ENCODE measurements at places on chromosomes 3 and 15.

GRCh38 chr3:123833398-123833785, 50.7 kb downstream of the MYLK start:
- DNase-seq = no peak

DNA sequence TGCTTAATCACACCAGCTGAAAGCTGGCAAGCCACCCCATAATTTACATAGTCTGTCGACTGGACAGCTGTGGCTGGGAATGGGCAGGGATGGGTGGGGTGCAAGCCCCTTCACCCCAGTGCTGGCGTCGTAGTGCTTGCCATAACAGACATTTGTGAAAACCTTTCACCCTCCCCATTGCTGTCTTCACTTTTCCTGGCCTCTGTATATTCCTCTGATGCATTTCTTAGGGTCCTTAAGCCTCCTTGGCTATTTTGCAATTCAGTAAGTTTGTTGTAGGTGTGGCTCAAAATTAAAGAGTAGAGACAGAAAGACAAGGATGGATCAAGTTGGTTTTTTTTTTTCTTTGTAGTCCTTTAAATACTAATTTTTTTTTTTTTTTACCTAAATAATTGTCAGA, 383.3 kb upstream of the MCTP2 start:
- no peak for DNase-seq

DNA sequence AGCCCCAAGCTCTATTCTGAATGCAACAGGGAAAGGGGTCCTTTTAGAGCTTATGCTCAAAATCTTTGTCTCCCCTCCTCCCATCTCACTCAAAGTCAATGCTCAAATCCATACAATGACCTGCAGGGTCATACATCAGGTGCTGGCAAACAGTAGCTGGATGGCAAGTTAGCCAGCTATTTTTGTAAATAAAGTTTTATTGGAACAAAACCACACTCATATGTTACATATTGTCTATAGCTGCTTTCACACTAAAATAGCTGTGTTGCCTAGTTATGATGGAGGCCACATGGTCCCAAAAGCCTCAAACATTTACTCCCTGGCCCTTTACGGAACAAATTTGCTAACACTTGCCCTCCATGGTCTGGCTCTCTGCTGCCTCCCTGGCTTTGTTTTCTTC, 1.8 kb upstream of the FAN1 start:
- DNase-seq = no peak

GRCh38 chr15:88083811-88084760, 172.5 kb downstream of the NTRK3 start:
- no peak for DNase-seq

DNA sequence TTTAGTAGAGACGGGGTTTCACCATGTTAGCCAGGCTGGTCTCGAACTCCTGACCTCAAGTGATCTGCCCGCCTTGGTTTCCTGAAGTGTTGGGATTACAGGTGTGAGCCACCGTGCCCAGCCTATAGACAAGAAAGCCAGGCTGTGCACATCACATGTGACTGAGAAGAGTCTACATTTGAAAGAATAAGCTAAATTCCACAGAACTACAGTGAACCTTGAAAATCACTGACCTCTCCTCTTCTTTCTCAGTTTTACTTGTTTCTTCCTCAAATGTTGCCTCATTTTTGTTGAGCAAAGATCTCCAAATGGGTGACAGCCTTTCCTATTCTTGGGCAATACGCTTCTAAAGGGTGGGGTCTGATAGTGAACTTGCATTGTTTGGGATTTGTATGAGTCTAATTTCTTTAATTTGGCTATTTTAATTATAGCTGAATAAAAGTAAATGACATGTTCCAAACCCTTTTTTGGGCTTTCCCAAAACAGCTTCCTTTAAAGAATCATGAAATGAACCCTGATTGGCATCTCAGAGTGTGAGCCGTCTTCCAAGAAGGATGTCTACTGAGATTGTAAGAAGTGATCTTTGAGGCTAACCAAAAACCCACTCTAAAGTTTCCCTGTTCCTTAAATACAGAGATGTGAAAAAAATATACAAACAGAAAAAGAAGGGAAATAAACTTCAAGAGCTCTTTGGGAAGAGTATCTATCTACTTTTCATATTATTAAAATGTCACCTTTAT, 21.6 kb upstream of the SPTBN5 start:
- no peak for DNase-seq

DNA sequence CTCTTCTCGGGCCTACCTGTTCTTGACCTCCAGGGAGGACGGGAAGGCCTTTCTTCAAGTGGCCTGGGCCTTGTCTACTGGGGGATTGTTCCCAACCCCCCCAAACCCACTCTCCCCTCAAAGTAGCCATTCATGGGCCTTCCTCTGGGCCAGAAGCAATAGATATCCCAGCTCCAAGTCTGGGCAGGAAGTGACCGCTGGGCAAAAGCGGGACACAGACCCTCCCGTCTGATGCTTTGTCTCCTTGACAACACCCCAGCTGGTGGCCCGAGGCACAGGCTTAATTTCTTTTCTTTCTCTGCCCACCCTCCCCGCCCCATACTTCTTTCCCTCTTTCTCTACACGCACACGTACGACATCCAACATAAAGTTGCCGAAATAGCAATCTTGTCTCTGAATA, 41.4 kb upstream of the FEZF2 start:
- no peak for DNase-seq

DNA sequence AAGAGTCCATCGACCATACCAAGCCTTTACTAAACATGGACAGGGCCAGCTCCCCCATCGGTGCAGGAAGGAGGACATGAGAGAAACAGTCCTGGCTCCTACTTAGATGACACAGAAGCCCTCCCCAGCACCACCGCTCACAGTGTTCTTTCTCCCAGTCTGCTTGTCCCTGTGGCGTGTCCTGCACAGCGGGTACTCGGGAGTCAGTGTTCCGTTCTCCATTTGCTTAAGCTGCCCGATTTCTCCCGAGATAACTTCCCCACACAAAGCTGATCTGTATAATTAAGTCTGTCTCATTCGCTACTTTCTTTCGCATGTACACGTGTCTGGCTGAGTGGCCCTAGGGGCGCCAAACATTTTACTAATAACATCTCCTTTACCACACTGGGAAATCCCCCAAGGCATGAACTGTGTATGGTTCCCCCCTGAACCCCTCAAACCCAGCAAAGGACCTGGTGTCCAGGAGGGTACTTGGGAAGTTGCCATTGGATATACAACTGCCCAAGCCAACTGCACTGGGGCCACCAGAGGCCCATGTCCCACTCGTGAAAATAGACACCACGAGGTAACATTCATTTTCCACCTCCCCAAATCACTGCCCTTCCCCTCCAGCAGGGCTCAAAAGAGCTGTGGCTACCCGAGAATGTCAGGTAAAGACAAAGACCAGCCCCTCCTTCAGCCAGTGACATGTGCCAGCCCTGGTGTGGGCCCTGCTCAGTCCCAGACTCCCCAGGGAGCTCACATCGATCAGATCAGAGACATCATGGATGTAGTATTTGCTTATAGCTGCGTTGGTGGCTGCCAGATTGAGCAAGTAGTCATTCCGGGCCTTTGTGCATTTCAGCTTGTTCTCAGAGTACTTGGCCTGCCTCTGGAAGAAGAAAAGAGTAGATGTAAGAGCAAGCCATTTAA, 96.5 kb upstream of the RAD18 start:
- no peak for DNase-seq

- DNase-seq = no peak
Observed at GRCh38 chr15:47715856-47716445, 1.4 kb upstream of the SEMA6D start.

DNA sequence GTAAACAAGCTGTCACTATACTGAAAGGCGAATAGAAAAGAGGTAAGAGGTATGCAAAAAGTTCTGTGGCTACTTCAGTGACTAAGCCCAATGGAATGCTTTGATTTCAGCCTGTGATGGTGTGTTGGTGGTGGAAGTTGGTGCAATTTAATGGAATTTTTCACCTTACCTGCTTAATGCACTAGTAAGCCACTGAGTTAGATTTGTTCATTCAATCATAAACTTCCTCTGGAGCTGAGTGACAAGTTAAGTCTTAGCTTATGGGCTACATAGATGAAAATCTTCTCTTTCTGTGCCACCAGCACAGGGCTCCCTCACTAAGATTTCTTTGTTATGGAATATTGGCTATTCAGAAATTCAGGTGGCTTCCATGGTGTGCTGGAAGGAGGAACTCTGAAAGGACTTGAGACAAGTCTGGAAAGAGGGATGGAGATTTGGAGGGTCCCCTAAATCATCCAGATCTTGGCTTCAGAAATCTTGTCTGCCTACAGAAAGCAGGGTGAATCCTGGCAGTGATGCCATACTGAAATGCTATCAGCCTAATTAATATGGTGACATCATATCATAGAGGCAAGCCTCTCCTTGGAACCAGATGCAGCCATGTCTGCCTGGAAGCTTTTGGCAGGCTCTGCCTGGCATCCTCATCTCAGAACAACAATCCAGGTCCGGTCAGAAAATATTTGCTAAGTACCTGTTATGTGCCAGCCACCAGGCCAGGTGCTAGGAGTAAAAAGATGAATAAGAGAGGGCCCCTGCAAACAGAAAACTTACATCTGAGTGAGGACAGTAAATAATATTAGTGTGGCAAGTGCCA, 8.1 kb upstream of the GAP43 start:
- DNase-seq = no peak

GRCh38 chr3:119368298-119368697, 74.1 kb downstream of the ARHGAP31 start:
- no peak for DNase-seq

GRCh38 chr15:22808761-22809280, 22.4 kb downstream of the NIPA1 start:
- no peak for DNase-seq

DNA sequence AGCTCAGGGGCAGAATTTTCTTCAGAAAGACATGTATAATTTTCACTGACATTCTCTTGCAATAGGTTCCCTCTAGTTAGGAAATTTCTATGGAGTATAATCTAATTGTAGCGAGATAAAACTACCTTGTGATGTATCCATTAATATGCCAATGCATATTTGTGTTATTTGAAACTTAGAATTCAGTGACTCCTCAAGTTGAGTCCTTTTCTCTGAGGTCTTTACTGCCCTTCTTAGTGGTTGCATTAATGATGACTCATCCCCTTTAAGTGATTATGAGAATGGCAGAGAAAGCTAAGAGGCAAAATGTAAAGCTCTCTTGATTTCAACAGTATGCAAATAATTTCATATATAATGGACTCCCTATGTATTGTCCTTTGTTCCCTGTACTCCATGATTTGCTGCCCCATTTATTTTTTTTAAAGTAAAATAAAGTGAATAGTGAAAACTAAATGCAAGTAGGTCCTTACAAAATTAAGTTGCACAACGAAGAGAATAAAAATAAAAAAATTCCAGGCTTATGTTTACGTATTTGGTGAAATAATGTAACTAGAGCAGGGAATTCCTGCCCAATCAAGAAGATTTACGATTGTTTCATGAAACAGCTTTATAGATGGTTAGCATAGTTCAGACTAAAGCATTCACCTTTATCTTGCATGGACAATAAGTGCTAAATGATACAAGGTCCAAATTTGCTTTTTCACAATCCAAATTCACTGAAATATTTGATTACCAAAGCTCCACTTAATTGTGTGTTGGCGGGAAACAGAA, 78.1 kb downstream of the ZPLD1 start:
- no peak for DNase-seq

DNA sequence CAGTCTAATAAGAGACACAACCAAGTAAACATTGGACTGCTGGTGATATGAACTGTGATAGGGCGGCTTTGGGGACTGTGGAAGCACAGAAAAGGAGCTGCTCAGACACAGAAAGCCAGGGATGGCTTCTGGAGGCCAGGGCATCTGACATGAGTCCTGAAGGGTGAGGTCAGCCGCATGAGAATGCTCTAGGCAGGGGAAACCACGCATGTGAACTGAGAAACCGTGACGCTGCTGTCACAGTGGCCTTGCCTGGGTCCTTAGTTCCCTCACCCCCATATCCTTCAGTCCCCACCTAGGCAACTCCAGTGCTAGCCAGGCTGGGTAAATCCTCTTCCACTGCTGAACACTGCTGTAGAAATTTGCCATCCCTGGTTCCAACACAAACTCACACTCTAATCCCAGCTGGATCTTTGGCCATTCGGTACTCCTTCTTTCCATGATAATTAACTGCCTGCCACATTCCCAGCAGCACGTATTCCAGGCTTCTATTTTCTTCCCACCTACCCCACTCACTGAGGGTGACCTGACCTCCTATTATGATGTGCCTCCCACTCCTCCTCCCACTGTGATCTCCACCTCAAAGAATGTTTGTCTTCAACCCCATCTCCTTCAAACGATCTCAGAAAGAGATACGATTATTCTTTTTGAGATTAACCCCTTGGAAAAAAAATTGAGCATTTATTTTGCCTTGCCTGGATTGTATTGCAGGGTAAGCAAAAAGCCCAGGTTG, 31.4 kb downstream of the CRYGS start:
- no peak for DNase-seq

GRCh38 chr3:101979033-101979432, 129.7 kb downstream of the NFKBIZ start:
- no peak for DNase-seq

GRCh38 chr3:33428734-33429133, 11.5 kb downstream of the UBP1 start:
- no peak for DNase-seq

DNA sequence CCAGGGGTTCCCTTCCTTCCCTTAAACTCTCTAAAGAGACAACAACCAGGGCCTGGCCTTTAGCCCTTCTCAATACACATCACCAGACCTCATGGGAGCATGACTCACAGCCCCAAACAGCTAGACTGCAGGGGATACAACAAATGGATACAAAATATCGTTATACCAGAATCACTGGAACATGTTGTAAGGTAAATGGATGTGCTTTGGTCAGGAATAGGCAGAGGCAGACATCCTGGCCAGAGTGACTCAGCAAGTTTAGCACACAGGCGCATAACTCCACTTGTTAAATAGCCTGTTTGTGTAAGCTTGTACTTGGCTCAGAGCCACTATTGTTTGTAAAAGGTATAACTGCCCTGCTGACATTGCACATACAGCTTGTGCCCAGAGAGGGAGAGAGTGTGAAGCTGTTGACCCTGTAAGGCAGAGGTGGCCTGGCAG, 18.3 kb downstream of the TMED3 start:
- no peak for DNase-seq

GRCh38 chr3:127384717-127385539, 97.1 kb upstream of the PRR20G start:
- DNase-seq = no peak

GRCh38 chr3:71317749-71318457, 265.6 kb downstream of the FOXP1 start:
- no peak for DNase-seq

Data from stimulated activated CD8-positive, alpha-beta memory T cell treated with anti-CD3 and anti-CD28 coated beads, Interleukin-4, amount 100 ng/mL, for 48 hours (primary cell).